Dermis microvascular lymphatic vessel endothelial cell (primary cell): ENCODE measurements at places on chromosomes 5 and 9. TPM values are rescaled to one million over a fixed set of nuclear protein-coding genes. Genes with fewer than 3 reads are reported as not detected.
A peak's percentile ranks its signal among the peaks of the same experiment; 100 is the strongest.

DNA sequence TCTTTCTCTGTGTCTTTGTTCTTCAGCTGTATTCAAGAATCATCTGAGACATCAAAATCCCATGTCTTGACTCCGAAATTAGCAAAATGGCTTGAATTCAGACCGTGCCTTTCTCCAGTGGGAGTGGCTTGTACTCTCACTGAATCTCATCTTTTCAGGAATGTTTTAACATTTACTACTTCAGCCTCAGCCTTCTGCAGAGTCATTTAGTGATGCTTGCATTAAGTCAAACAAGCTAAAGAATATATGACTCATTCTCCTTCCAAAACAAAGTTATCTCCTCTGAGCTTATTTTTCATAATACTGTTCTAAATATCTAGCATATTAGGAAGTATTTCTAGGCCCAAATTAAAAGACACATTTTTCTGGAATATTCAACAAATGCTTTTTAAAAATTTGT is 205.3 kb downstream of the CDH10 start:
- DNase-seq: no peak

GRCh38 chr5:155332618-155333017 is 319.1 kb downstream of the KIF4B start:
- DNase-seq: no peak

DNA sequence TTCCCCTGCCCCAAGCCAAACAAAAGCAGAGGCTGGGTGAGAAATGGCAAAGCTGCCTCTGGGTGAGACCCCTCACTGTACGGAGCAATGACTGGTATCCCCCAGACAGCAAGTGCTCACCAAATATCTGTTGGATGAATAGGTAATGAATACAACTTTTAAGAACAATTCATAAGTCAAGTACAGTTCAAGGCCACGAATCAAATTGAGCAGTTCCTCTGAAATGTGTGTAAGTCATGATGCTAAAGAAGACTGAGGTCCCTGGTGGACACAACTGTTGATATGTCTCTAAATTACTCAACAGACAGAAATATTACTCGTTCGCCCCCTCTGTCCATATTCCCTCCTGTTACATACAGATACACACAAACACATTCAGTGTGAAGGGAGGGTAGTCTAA is 160.7 kb downstream of the GLIS3 start:
- DNase-seq: no peak

- no peak for DNase-seq
Observed at GRCh38 chr9:125787715-125788114, 40.5 kb downstream of the PBX3 start.

GRCh38 chr9:136439481-136440408 is at the start of gene INPP5E:
INPP5E (minus strand) TSS chr9:136439845; CDS start chr9:136439419, 426 bp downstream.
- DNase-seq: peak; percentile 76

GRCh38 chr5:58041884-58042283 is 418.0 kb downstream of the PLK2 start:
- no peak for DNase-seq

FGF18 gene
- not detected in 2 replicates for total RNA-seq

MEIKIN gene
- total RNA-seq: not detected in 2 replicates

ADAMTSL1 gene
- 4.7 and 9.1 TPM in 2 replicates for total RNA-seq

MYORG gene
- total RNA-seq: 2.4 and 3.2 TPM in 2 replicates

CAMK2A gene
- total RNA-seq: not detected in 2 replicates

F12 gene
- total RNA-seq: 0.51 and 0.89 TPM in 2 replicates
